ENCODE measurements at places on chromosomes 4 and X.

DNA sequence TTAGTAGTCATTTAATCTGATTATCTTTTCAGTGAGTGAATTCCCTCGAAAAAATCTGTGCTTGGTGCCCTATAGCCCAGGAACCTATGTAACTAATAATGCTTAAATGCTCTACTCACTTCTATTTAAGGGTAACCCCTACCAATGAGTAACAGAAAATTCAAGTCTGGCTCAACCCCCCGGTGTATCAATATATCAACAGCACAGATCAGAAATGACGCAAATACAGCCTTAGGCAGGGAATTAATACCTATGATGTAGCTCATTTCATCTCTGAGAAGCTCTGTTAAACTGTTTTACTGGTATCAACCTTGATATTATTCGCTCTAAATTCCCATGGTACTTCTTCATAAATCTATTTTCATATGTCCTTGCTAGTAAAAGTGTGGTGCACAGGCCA is 28.6 kb downstream of the PDGFC start:
- DNase-seq = no peak

DNA sequence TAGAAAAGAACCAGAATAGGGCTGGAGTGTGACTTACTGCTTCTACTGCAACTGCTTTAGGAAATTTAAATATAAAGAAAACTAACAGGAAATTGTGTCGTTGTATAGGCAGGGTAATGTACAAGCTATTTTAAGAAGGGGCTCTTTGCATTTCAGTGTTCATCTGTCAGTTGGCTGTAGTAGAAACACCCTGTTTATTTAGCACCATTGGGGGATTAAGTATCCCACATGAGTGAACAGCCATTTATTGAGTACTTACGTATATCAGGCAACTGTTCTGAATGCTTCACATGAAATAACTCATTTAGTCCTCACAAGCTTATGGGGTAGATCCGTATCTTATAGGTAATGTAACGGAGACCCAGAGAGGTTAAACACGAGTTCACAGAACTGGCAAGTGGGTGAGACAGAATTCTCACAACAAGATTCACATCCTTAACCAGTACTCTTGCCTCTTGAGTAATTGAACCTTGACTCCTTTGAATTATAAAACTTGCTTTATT is 23.9 kb downstream of the STIM2 start:
- DNase-seq = no peak

- no peak for DNase-seq
These were observed 227.1 kb upstream of the JADE1 start for GRCh38 chr4:128582427-128582870.

- no peak for DNase-seq
These were observed 21.7 kb downstream of the ADGRG2 start for GRCh38 chrX:19100586-19100985.

DNA sequence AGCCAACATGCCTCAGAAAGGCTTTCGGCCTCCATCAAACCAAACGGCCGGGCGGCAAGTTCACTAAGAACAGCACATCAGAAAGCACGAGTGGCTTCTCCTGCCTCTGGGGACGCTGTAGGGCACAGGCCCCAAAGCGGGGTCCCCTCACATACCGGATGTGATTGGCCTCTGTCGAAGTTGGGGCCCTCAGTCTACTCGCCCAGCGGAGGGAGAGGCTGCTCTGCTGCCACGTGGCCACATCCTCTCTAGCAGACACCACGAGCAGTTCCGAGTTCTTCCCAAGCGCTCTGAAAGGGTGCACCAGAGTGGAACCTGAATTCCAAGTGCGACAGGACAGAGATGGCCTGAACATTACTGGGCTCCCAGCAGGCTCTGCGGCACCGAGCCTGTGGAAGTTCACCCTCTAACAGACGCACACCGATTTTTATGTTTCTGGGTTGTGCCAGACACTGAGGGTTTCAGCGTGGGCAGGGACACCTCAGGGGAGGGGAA is 21.1 kb downstream of the NOP14 start:
- no peak for DNase-seq

DNA sequence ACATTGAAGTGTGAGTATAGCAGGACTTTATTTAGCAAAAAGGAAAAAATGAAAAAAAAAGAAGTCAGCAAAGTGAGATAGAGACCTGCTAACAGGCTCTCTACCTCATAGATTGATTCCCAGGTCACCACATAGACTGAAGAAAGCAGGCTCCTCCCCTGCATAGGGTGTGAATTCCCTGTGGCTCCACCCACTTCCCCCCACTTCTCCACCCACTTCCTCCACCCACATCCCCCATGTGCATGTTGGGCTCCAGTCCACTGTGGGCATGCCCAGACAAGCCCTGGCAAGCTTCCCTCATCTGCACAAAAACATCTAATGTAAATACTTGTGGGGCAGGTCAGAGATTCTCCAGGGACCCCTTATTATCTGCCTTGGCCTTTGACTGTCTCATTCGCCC is 97.8 kb downstream of the TMEM47 start:
- no peak for DNase-seq

DNA sequence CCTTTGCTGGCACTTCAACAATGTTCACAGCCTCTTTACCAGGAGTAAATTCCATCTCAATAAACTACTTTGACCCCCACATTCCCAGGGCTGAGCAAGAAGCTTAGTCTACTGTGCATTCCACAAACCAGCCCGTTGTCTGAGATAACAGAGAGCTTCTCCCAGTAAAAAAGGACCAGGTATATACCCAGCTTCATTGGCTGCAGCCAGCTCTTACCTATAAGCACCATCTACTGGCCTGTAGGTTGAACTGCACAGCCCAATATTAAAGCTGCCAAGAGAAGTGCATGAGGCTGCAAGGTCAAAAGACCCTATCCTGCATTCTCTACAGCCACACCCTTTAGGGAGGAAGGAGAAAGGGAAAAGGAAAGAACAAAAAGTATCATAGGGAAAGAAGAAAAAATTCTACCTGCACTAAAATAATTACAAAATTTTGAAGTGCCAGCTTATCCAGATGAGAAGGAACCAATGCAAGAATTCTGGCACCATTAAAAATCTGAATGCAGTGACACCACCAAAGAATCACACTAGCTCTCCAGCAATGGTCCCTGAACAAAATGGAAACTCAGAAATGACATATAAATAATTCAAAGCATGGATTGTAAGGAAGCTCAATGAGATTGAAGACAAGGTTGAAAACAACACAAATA is 45.7 kb upstream of the INTU start:
- no peak for DNase-seq

DNA sequence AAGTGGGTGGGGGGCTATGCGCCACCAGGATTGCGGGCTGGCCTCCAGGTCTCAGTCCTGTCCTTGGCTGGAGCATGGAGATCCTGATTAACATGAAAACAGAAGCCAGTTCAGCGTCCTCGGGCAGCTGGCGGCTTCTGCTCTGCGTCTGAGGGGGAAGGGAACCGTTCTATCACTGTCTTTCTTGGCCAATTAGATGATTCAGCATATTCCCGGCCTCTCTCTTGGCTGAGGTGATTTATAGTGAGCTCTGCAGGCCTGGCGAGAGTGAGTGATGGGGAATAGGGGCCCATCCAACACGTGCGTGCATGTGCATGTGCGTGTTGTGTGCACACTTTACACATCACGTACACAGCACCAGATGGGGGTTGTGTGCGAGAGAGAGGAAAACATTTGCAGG is 145.8 kb upstream of the ATP6AP2 start:
- DNase-seq = no peak

DNA sequence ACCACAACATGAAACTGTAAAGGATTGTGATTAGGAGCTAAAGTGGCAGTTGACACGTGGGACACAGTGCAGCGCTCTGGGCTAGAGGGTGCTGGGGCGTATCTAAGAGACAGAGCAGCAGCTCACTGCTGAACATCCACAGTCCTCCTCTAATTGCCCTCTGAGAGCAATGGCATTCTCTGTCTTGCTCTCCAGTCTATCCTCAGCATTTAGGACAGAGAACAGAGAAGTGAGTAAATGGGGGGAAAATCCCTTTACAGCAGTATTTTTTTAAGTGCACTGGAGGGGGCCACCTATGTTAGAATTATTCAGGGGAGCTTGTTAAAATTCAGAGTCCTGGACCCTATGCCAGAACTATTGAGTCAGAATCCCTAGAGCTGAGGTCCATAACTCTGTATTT is 4.2 kb upstream of the TMEM154 start:
- DNase-seq = no peak

DNA sequence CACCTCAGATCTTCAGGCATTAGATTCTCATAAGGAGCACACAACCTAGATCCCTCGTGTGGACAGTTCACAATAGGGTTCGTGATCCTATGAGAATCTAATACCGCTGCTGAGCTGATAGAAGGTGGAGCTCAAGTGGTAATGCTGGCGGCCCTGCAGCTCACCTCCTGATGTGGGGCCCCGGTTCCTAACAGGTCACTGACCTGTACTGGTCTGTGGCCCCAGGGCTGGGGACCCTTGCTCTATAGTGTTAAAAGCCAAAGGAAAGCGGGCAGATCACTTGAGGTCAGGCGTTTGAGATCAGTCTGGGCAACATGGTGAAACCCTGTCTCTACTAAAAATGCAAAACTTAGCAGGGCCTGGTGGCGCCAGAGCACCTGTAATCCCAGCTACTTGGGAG is 1047.0 kb upstream of the FTHL17 start:
- no peak for DNase-seq

DNA sequence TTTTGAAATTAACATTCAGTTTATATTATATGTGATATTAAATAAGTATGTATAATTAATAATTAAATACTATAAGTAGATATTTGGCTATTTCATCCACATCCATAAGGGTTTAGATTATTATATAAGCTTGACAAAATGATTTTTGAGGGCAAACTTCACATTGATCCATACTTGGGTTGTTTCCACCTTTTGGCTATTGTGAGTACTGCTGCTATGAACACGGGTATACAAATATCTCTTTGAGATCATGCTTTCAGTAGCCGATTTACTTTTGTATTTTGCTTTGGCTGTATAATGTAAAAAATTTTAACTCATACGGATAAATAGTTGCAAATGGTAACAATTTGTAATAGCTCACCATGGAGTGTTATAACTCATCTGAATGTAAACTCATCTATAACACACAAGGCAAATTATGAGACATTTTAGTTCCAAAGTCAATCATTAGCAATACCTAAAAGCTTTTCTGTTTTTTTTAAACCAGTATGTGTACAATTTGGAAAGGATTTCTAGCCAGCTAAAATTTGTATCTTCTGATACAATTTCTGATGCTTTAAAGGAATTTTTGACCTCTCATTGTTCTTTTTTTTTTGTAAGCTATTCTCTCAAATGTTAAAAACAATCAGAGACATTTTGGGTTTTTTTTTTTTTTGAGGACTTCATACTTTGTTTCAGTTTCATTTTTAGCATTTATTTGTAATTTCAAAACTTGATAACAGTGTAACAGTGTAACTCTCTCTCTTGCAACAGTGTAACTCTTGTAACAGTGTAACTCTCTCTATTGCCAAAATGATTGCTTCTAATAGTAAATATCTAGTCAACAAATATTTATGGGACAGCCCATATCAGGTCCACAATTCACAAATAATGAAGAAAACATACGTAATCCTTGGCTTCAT is 51.8 kb upstream of the ARX start:
- no peak for DNase-seq

DNA sequence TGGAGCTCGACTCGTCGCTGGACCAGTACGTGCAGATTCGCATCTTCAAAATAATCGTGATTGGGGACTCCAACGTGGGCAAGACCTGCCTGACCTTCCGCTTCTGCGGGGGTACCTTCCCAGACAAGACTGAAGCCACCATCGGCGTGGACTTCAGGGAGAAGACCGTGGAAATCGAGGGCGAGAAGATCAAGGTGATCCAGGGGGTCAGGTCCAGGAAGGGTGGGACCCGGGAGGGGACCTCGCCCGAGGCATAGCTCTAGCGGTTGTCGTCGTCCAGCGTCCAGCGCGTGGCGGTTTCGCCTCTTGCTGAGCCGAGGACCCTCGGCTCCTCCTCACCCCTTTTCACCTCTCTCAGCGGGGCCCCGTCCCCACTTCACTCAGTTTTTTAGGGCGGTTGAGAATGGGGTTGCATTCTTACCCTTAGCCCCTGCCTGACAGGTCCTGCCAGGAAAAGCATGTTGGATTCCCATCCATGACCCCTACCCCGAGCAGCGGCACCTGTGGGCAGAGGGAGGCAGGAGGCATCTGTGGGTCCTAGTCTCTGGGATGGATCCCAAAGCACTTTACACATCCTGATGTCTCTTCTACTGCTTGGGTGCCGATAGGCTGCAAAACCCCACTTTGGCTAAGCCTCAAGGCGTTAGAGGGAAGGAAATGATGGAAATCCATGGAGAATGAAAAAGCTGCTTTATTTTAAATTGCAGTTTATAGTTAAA is 524 bp downstream of the RAB33A start:
- DNase-seq = no peak

GRCh38 chrX:146707781-146708180 is 101.8 kb upstream of the CXorf51B start:
- no peak for DNase-seq

DNA sequence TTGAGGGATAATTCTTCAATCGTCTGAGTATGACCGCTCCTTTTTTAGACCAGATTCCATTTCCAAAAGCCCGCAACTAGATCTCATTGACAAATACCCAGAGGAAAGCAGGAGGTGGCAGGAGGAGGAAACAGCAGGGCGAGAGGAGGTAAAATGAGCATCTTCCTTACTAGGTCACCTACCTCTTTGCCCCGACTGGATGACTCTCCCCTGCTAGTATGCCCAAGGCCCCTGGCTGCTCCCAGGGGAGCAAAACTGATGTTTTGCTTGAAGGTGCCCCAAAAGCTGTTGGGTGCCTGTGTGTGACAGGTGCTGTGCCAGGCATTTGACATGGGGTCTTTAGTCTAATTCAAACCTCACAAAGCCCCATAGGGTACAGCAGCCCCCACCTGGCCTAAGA is 48.9 kb downstream of the C4orf50 start:
- DNase-seq = no peak

DNA sequence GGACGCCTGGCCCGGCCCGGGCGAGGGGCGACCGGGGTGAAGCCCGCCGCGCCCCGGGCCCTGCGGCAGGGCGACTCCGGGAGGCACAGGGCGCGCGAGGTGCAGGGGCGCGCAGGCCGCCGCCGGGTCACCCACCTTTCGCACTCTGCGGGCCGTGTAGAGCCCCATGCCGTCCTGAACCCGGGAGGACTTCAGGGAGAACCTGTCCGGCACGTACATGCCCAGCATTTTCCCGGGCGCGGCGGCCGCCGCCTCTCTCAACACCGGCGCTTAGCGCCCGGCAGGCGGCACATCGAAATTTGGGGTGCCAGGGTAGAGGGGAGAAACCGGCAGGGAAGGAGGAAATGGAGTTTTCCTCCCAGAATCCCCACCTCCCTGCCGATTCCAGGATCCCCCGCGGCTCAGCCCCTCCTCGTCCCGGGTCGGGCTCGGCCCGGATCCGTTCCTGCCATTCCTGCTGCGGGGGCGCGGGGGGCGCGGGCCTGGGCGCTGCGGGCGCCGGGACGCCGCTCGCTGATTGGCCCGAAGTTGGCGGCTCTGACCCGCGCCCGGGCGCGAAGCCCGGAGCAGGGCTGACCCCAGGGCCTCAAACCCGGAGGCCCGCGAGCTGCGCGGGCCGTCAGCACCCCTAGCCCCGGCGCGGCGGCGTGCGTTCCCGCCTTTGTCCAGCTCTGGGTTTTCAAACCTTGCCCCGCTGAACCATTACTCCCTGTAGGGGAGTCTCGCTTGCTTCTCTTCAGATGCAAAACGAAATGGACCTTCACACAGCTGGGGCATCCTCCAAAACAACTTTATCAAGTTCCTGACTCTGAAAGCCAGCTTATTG is at the start of gene PRDM5:
TSS of gene PRDM5 (minus strand) at position 346 of the 826 bp plus-strand sequence. CDS start at position 228, 118 bp downstream.
- DNase-seq = peak; percentile 13
